ENCODE measurements at places on chromosomes 6 and 20. TPM values are rescaled to one million over a fixed set of nuclear protein-coding genes. Genes with fewer than 3 reads are reported as not detected.

SIRPB1 gene
- not detected for total RNA-seq

PPP1R16B gene
- 0.33 TPM for total RNA-seq

ARID1B gene
- total RNA-seq, result 47.7 TPM

EFCAB8 gene
- not detected for total RNA-seq

Data from fibroblast of the aortic adventitia (primary cell).